ENCODE measurements at places on chromosomes 1 and 21. TPM values are rescaled to one million over a fixed set of nuclear protein-coding genes. Genes with fewer than 3 reads are reported as not detected.

- DNase-seq, result no peak
These were observed 23.9 kb upstream of the RUNX1 start for GRCh38 chr21:35072960-35073359.

DNA sequence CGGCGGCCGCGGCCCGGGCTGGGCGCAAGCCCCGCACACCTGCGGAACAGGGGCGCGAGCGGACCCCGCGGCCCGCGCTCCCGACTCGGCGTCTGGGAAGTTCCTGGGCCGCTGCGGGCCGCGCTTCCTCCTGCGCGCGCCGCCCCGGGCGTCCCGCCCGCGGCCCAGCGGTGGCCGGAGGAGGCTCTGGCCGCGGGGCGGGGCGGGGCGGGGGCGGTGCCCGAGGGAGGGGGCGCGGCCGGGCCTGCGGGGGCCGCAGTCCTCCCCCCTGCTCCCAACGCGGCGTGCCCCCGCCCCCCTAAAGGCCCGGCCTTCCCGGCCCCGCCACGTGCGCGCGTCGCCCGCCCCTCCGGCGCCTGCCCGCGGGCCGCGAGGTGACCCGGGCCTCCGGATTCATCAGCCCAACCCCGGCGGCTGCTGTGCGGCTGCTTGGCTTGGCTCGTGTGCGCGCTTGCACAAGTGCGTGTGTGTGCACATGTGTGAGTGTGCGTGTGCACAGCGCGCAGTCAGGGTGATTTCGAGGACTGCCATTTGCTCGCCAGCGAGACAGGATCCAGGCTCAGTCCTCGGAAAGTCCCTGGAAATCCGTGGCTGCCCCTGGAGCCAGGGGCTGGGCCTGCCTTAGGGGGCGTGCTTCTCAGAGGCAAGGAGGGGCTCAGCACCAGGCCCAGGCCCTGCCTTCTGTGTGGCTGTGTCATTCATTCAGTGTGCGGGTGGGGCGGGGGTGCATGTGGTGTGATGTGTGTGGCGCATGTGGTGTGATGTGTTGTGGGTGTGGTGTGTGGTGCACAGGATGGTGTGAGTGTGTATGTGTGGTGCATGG is at the start of gene C2CD2:
TSS of gene C2CD2 (minus strand) at position 188 of the 823 bp plus-strand sequence. CDS start 370 bp downstream, outside the sequence.
- peak; percentile 84 for DNase-seq

GRCh38 chr1:27603681-27604578 is at the start of gene AHDC1:
AHDC1 (minus strand) TSS chr1:27604144; CDS start chr1:27552115, 52,029 bp downstream.
- peak; percentile 97 for DNase-seq

- DNase-seq, result no peak
These were observed 17.2 kb upstream of the NFASC start for GRCh38 chr1:204853436-204853835.

DNA sequence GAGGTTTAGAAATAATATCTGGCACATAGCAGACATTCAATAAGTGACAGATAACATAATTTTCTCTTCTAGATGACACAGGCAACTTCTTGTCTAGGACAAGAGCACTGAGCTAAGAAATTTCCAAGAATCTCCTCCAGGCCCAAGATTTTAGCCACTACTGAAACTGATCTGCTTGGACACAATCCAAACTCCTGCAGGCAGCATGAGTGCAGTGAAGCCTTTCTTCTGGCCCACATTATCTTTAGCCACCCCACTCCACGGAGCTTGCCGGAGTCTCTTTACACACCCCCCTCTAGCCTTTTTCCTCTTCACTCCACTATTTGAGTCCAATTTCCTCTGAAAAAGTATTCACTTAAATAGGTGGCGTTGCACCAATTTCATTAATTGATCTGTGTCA is 142.9 kb upstream of the DUSP10 start:
- no peak for DNase-seq

DNA sequence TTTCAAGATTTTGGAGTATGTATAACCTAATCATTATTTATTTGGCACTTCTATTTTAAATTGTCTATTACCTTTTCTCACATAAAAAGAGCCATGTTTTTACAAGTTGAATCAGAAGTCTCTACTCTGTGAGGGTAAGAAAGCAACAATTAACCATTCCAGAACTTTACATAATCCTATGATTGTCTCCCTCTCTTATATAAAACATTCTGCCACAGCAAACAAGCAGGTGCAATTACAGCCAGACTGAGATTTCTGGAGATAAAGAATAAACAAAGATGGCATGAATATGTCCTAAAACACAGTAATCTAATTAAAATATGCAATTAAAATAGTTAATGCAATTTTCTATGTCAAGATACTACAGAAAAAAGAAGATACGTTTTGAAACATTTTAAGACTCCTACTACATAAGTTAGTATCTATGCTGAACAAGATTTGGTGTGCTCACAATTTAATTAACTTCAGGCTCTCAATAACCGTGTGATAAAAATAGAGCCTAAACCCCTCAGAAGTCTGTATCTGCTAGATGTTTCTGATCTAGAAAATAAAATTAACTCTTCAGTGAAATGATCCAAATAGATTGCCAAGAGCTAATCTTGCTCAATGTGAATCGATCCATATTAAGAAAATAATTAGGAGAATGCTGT is 13.7 kb upstream of the TMPRSS15 start:
- no peak for DNase-seq

DNA sequence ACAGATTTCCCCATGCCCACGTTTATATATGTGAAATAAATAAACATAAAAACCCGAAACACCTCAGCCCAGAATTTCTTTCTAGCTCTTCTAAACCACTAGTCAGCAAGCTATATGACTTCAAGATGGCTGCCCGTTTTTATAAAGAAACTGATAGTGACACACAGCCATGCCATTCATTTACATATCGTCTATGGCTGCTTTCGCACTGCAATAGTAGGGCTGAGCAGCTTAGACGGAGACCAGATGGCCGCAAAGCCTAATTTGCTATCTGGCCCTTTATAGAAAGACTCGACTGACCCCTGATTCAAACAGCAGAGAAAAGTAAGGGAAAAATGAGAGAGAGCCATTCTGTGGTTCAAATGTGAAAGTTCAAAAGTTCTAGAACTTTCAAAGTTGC is 45.7 kb upstream of the FMN2 start:
- no peak for DNase-seq

- no peak for DNase-seq
These were observed 17.0 kb upstream of the IFI44L start for GRCh38 chr1:78603206-78603605.

DNA sequence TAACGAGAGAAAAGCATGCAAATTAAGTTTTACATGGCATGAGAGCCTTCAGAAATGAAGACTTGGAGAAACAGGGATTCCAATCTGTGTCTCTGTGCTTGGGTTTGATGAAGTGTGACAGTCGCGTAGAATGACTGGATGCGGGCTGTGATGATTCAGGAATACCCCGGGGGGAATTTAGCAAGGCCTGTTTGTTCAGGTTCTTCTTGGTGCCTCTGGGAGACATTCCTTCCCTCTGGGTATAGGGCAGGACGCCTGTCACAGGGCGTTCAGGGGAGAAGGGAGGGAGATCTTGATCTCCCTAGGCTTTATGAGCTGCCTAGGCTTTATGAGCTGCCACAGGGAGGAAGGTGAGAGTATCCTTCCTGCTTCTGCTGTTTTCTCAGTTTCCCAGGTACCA is 36.6 kb downstream of the DOP1B start:
- DNase-seq, result no peak

- no peak for DNase-seq
These were observed 29.5 kb upstream of the CBR3 start for GRCh38 chr21:36105327-36105842.

GRCh38 chr1:205929496-205930194 is 13.6 kb downstream of the SLC26A9 start:
- no peak for DNase-seq

Gene FNDC5
- total RNA-seq, result 139 TPM

Gene GBP6
- total RNA-seq, result 0.14 TPM

Gene CHODL
- 0.14 TPM for total RNA-seq

Gene S100A3
- 0.49 TPM for total RNA-seq
